Tongue (tissue), 3 donors: ENCODE measurements at places on chromosomes 6 and 20. TPM values are rescaled to one million over a fixed set of nuclear protein-coding genes. Genes with fewer than 3 reads are reported as not detected.

The SCRT2 gene
- total RNA-seq, result not detected

The EGFL8 gene
- total RNA-seq, result 31.3 TPM

GRCh38 chr6:127956260-127956888, 55.5 kb upstream of the THEMIS start:
- no peak for DNase-seq

DNA sequence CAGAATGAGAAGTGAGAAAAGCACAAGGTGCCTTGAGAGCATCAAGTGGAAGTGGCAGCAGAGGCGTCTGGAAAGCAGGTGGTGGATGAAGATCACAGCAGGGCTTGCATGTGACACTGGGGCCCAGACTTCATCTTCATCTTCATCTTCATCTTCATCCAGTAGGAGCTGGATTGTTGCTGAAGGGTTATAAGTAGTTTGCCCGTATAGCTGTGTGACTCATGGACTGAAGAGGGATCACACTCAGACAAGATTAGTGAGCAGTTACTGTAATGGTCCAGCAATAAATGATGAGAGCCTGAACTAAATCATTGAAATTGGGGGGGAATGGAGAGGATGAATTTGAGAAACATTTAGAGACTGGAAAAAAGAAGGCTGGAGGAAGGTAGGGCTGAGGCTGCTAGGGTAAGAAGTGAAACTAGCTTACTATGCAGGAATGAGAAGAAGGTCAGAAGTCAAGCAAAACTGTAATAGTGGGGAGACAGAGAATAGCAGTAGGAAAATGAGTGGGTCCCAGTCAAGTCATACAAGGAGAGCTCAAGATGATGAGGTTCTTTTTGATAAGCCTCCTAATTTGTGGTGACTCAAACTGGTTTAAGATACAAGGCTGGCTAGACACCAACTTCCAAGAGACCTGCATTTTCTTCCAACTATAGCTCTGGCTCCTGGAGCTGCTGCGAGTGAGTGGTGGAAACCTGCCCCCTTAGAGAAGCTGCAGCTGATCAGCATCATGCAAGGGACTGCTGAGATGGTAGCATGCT, 92.3 kb upstream of the BEND6 start:
- no peak for DNase-seq

- no peak for DNase-seq
Measured at GRCh38 chr6:82441047-82441855, 77.6 kb downstream of the TPBG start.

- no peak for DNase-seq
Measured at GRCh38 chr6:57209030-57209429, 13.1 kb downstream of the RAB23 start.

DNA sequence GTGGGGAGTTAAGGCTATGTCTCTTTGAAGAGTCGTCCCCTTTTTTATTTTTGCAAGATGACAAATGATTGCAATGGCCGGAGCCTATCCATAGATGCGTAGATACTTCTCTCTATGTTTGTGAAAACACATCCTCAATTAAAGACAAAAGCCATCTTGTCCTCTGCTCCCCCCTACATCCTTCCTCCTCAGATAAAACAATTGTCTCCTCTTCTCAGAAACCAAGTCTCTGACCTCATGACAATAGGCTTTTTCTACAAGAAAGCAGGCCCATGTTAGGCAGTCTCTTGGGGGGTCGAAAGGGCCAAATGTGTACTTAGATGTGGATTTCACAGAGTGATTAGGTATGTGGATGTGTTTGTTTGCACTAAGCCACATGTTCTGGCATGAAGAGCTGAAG, 51.1 kb upstream of the SSTR4 start:
- DNase-seq, result peak; percentile 15

The RBBP9 gene
- total RNA-seq, result 11.7 TPM

GRCh38 chr6:3194535-3195419, 32.7 kb downstream of the TUBB2B start:
- peak; percentile 62 for DNase-seq

The TRIM10 gene
- 1.0 TPM for total RNA-seq

The NUDT3 gene
- total RNA-seq, result 65.0 TPM

- DNase-seq, result no peak
Measured at GRCh38 chr20:44656448-44656847, 4.9 kb upstream of the ADA start.

The METTL24 gene
- total RNA-seq, result 3.5 TPM

DNA sequence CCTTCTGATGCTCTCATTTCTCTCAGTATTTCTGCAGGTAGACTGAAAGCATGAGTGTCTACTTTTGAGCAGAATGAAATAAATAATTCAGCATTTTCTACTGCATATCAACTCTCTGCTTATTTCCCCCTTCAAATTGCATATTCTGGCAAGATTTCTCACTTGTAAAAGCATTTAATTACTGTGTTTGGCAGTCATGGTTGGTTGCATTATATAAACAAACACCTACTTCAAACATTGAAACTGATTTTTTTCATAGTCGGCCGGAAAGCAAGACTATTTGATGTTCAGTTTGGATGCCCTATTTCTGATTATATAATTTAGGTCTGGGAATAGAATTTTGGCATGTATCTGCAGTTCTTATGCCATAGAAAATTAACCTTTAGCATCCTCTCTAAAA, 73.1 kb downstream of the PLEKHG1 start:
- no peak for DNase-seq

DNA sequence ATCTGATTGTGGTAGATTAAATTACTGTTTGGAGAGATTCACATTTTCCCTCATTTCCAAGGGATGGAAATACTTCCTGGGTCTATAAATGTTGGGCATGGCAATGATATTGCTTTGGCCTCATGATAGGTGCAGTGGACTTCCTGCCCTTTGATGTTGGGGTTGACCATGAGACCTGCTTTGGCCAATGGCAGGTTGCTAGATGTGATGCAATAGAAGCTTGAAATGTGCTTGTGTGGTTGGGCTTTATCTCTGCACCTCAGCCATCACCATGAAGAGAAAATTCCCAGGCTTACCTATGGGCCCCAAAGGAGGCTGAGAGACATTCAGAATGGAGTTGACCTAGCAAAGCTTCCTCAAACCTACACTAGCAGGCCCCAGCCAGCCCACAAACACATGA, 69.4 kb downstream of the SLC22A3 start:
- DNase-seq, result no peak

The CFAP206 gene
- 2.1 TPM for total RNA-seq

DNA sequence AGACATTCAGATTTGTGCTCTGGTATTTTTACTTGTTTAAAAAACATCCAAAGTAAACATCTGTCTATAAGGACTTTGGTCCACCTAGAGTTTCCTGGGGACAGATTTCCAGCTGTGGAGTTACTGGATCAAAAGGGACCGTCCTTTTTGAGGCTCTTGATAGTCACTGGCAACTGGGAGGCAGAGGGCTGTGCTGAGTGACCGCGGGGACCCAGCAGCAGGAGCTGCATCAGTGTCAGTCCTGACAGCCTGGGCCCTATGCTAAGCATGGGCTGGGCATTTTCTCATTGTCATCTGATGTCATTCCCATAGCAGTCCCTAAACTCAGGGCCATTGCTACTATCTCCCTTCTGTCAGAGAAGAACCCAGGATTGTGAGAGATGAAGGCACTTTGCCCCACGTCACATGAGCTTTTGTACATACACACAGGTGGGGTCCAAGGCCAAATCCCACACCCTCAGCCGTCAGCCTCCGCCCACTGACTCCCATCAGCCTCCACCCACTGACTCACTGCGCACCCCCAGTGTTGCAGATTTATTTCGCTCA, 293.8 kb downstream of the TAF4 start:
- no peak for DNase-seq

DNA sequence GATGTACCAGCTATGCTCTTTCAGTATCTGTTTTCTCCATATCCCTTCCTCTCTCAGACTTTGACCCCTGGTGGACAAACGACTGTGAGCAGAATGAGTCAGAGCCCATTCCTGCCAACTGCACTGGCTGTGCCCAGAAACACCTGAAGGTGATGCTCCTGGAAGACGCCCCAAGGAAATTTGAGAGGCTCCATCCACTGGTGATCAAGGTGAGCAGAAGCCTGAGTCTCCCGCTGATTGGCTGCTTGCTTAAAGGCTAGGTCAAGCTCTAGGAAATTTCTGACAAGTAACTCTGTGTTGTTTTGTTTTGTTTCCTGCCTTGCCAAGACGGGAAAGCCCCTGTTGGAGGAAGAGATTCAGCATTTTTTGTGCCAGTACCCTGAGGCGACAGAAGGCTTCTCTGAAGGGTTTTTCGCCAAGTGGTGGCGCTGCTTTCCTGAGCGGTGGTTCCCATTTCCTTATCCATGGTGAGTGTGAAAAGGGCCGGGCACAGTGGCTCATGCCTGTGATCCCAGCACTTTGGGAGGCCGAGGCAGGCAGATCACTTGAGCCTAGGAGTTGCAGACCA, 28.6 kb downstream of the C6orf89 start:
- no peak for DNase-seq

DNA sequence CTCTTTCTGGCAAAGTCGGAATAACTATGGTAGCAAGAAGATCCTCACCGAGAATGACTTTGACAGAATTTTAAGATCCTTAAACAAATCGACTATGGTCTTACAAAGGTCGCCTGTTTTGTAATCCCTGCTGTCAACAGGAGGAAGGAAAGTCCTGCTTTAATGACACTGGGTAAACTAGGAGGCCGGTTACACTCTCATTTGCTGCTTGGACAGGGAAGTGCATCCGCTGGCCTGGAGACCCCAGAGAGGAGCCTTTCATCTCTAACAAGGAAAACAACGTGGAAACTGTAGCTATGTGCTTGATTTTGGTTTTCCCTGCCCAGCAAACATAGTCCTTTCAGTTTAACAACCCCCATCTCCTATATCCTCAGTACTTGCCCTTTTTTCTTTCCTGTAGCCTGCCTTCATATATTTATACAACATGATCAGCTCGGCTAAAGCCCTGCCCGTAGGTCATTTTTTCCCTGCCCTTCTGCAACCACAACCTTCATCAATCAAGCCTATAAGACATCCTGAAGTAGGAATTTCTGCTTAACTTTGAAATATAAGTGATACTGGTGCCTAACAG, 97.2 kb upstream of the RIN2 start:
- DNase-seq, result no peak

- no peak for DNase-seq
Measured at GRCh38 chr20:49248879-49249665, 28.8 kb downstream of the ZNFX1 start.

GRCh38 chr6:151381722-151382121, 9.6 kb downstream of the ZBTB2 start:
- DNase-seq, result no peak

DNA sequence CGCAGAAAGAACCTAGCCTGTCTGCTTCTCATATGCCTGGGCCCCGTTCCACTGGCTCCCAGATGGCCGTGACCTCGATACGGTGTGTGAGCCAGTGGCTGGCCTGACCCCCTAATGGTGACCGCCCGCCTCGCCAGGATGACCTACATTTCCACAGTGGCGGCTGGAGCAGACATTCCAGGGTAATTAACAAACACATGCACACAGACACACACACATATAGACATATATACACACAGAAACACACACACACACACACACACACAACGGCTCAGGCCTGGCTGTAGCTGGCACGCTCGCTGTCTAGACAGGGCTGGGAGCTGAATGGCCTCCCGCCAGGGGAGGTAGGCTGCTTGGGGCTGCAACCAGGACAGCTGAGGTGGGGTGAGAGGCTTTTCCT, 227.1 kb downstream of the ANKRD60 start:
- peak; percentile 57 for DNase-seq

The SMIM28 gene
- total RNA-seq, result not detected

GRCh38 chr20:25669826-25670422, 26.7 kb downstream of the ZNF337 start:
- peak; percentile 36 for DNase-seq

GRCh38 chr6:112337209-112337638, 9.9 kb upstream of the RFPL4B start:
- peak; percentile 90 for DNase-seq

DNA sequence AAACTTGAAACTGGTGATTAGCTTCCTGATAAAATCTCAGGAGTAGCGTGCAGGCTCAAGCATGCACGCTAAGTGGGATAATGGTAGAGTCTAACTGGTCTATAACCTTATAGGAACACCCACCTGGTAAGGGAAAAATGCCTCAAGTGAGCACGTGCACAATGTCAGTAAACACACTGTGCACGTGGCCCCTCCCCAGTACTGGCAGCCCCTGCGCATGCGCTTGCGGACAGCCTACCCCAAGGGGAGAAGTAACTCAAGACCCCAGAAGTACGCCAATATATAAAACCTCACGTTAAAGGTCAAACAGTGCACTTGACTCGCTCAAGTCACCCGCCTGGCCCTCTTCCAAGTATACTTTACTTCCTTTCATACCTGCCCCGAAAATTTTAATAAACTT, 23.1 kb upstream of the DOK5 start:
- no peak for DNase-seq

GRCh38 chr20:57498425-57499400, 26.2 kb downstream of the CTCFL start:
- DNase-seq, result no peak

- no peak for DNase-seq
Measured at GRCh38 chr6:4125500-4125899, 9.9 kb downstream of the ECI2 start.

DNA sequence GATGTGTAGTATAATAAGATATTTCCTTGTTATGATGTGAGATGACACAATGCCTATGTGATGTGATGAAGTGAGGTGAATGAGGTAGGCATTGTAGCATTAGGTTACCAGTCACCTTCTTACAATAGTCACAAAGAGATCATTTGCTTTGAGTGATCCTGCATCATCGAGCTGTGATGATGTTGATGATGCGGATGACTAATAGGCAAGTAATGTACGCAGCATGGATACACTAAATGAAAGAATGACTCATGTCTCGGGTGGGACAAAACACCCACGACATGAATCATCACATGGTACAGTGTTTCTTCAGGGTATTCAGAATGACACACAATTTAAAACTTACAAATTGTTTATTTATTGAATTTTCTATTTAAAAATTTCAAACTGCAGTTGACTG, 806.3 kb upstream of the GJE1 start:
- DNase-seq, result no peak
